A549 treated with DMSO at 1 μM for 4 hours (cell line): ENCODE measurements at places on chromosomes 4 and X. TPM values are rescaled to one million over a fixed set of nuclear protein-coding genes. Genes with fewer than 3 reads are reported as not detected.

Gene CT55
- total RNA-seq = not detected in 5 replicates

Gene MPP1
- total RNA-seq = 14.4 to 17.7 TPM (median 16.7 TPM) in 5 replicates

Gene CLTRN
- 0.90 to 1.4 TPM (median 1.1 TPM) in 5 replicates for total RNA-seq

Gene TMEM154
- 0.02 to 0.18 TPM (median 0.06 TPM) in 5 replicates for total RNA-seq

Gene ARHGEF6
- total RNA-seq = 0.12 to 0.22 TPM (median 0.18 TPM) in 5 replicates

Gene P2RY10
- not detected in 5 replicates for total RNA-seq

Gene STATH
- not detected in 5 replicates for total RNA-seq

Gene LAP3
- 34.4 to 42.5 TPM (median 37.0 TPM) in 5 replicates for total RNA-seq

Gene DDIT4L
- 0.49 to 0.72 TPM (median 0.59 TPM) in 5 replicates for total RNA-seq

Gene PAGE4
- not detected in 5 replicates for total RNA-seq

Gene TBX22
- not detected in 5 replicates for total RNA-seq

Gene THAP6
- total RNA-seq = 5.1 to 7.2 TPM (median 5.9 TPM) in 5 replicates

Gene CUL4B
- 32.0 to 50.9 TPM (median 42.6 TPM) in 5 replicates for total RNA-seq

Gene TRIML2
- total RNA-seq = 58.5 to 93.3 TPM (median 72.4 TPM) in 5 replicates

Gene VCX2
- not detected in 5 replicates for total RNA-seq

Gene ERVMER34-1
- 0.48 to 1.2 TPM (median 0.61 TPM) in 5 replicates for total RNA-seq

Gene TFDP3
- not detected in 5 replicates for total RNA-seq

Gene HNRNPDL
- 202 to 381 TPM (median 270 TPM) in 5 replicates for total RNA-seq

Gene PHKA1
- 16.8 to 22.8 TPM (median 21.6 TPM) in 5 replicates for total RNA-seq

Gene TMPRSS11A
- not detected in 5 replicates for total RNA-seq

Gene DLG3
- 1.9 to 4.2 TPM (median 2.3 TPM) in 5 replicates for total RNA-seq

Gene JAKMIP1
- 0.03 TPM in 1 of 5 replicates, not detected in the others for total RNA-seq

Gene RAP2C
- total RNA-seq = 25.4 to 44.7 TPM (median 30.7 TPM) in 5 replicates

Gene CITED1
- total RNA-seq = 0.83 to 1.7 TPM (median 1.3 TPM) in 5 replicates

Gene ELK1
- total RNA-seq = 34.1 to 38.7 TPM (median 37.6 TPM) in 5 replicates

Gene NPY1R
- total RNA-seq = 0.03 to 0.09 TPM (median 0.06 TPM) in 4 of 5 replicates, not detected in the other

Gene APBB2
- 7.1 to 10.5 TPM (median 9.6 TPM) in 5 replicates for total RNA-seq

Gene IL2RG
- 0.14 to 0.54 TPM (median 0.23 TPM) in 4 of 5 replicates, not detected in the other for total RNA-seq

Gene ZBTB33
- total RNA-seq = 9.4 to 16.2 TPM (median 13.7 TPM) in 5 replicates

Gene NOX1
- 0.10 to 0.17 TPM (median 0.11 TPM) in 3 of 5 replicates, not detected in the others for total RNA-seq

Gene GAGE13
- total RNA-seq = not detected in 5 replicates

Gene OPRPN
- total RNA-seq = not detected in 5 replicates

Gene GPR173
- 0.01 to 0.02 TPM in 2 of 5 replicates, not detected in the others for total RNA-seq

Gene TKTL2
- total RNA-seq = not detected in 5 replicates

Gene NRK
- not detected in 5 replicates for total RNA-seq

Gene INTS12
- 13.1 to 17.3 TPM (median 13.6 TPM) in 5 replicates for total RNA-seq

Gene ZNF185
- 6.3 to 8.1 TPM (median 7.4 TPM) in 5 replicates for total RNA-seq

Gene HMGB3
- 120 to 177 TPM (median 147 TPM) in 5 replicates for total RNA-seq

Gene STK32B
- 19.0 to 22.9 TPM (median 22.7 TPM) in 5 replicates for total RNA-seq

Gene FTSJ1
- total RNA-seq = 67.1 to 74.5 TPM (median 72.5 TPM) in 5 replicates

Gene SCML2
- 7.3 to 9.4 TPM (median 8.4 TPM) in 5 replicates for total RNA-seq

Gene ANOS1
- 0.03 to 0.09 TPM (median 0.05 TPM) in 3 of 5 replicates, not detected in the others for total RNA-seq

Gene APELA
- total RNA-seq = not detected in 5 replicates

Gene SLC34A2
- total RNA-seq = 0.02 to 0.03 TPM in 2 of 5 replicates, not detected in the others
